ENCODE measurements at places on chromosomes 7 and 10.

GRCh38 chr7:151927011-151927410 is 29.2 kb upstream of the GALNTL5 start:
- no peak for DNase-seq

DNA sequence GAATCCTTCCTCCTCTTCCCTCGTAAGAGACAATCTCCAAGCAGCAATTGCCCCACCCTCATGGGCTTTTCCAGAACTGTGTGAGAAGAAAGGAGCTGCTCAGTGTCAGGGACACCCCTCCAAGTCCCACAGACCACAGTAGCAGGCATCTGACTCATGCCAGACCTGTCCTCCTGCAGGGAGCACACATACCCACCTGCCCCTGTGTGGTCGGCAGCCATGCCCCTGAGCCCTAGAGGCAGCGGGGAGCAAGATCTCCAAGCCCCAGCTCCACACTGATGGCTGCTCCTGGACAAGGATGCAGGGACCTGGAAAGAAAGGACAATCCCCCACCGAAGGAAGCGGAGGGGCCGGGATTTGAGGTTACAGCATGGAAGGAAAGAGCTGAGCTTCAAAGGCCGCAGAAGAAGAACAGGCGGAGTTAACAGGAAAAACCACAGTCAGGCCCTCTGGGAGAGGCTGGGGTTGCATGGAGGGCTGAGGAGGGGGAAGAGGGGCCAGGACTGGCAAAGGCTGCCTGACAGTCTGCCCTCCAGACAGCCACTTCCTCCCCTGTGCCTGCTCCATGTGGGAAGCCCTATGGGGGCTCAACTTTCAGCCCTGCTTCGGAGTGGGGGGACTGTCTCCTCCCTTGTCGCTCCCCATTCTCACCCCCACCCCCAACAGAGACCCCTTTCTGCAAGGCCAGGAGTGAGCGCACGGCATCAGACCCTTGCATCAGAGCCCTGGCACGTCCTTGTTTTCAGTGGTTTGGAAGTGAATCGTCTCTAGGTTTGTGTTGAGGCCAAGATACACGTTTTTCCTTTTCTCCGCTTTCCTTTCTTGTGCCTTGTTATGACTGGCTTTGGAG is 46.8 kb downstream of the ASB13 start:
- no peak for DNase-seq

DNA sequence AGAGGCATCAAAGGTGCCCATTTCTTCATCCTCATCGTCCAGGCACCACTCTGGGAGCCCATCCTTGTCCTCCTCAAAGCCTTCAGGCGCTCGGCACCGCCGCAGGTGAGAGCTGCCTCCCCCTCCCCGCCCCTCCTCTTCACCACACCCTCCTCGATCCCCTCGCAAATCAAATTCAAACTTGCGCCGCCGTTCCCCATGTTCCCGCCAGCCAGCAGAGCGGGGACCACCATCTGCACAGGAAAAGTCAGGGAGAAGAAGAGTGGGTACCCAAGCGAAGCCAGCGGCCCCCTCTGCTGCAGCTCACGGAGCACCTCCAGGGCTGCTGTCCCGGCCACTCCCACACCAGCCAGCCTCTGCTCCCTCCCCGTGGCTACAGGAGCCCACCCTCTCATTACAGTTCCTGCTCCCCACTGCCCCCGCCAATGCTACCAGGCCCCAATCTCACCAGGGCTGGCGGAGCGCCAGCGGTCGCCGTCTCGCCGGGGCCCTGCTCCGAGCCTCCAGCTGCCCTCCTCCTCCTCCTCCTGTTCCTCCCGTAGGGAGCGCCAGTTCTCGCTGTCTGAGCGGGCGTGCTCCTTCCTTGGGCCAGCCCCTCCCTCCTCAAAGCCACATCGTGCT is 7.7 kb downstream of the GIGYF1 start:
- DNase-seq = no peak

DNA sequence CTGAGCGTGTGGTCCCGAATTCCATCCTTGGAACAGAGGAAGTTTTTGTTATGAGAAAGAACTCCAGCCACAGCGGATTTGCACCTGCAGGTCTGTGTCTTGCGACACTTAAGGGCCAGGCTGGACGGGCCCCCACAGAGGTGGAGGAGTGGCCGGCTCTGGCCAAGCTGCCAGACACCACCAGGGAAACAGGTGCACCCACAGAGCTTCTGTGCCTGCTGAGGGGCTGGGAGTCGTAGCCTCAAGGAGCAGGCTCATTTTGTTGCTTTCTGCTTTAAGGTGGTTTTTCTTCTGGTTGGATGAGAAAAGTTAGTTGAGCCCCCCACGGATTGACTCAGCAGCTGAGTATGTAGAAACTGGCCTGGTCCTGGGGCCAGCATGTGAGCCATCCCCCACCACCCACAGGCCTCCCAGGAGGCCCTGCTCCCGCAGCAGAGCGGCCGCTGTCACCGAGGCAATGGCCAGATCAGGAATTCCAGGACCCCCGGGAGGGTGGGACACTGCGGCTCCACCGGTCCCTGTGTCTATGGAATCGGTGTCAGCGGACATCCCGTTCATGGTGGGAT is 41.9 kb downstream of the NKX6-2 start:
- DNase-seq = no peak

DNA sequence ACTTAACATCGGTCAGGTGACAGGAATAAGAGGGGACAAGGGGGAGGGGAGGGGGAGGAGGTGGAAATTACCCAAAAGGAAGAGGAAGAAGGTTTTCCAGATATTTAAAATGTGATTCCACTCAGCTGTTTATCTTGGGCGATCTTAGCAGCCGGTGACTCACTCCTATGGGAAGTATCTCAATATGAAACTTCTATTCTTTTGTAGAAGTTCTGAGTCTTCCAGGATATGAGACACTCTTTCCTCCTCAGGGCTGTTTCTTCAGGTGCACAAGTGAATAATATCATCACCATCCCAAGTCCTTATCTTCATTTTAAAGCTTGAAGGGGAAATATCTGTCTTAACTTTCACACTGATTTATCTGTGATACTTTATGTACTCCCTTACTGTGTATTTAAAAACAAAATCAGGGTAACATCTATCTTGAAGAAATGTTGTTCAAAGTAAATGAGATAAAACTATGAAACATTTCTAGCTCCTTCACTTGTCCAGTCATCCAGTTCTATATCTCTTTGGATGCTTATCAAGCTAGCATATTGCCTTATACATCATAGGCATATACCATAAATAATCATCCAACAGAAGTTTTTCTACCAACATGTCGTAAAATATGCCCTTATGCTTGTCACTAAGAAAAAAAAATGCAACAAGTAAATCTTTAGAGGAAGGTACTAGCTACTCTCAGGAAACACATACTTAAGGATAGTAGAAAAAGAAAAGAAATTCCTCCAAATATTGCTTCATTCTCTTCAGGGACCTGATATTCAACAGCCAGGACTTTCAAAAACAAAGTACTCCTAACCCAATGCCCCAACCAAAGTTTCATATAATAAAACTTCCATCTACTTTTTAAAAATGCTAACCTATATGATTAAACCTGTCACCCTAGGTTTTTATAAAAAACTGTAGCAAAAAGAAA is 13.7 kb downstream of the DOCK4 start:
- no peak for DNase-seq

DNA sequence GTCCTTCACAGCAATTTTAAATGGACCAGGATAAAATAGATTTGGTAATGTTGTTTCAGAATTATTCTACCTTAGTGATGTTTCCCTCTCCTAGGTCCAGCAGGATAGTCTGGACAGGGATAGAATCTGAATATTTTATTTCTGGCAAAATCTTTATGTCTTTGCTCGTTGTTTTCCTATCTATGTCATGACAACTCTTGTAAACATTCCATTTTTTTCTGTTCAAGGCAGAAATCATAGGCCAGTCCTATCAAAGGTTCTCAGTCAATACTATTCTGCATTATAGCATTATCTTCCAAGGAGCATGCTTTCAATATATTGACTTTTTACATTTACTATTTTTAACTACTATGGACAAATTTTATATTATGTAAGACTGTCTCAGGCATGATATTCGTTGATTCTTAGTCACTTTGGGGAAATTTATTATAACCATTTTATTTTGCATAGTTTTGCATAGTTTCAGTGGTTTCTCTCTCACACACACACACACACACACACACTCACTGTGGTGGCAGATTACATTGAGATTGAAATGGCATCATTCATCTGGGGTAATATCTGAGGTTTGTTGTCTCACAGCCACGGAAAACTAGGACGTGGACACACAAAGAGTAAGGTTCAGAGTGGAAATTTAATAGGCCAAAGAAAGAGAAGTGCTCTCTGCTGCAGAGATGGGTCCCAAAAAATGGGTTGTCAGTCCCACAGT is 17.2 kb downstream of the TAS2R60 start:
- DNase-seq = no peak

DNA sequence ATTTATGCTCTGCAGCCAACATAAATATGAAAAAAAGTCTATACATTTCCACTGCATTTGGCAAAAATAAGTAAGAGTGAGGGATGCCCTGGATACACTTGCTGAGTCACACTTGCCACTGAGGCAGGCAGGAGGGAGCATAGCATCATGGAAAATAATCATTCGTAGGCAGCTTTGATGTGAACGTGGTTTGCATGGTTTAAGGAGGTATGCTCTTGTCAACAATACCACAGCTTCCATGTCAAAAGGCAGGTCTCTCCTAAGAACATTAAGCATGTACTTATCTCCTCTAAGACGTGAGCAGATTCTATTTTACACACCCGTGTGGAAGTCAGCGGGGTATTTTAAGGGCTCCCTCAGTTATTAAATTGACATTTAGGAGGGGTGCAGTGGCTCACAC is 89.2 kb upstream of the WDR11 start:
- no peak for DNase-seq

GRCh38 chr10:84685047-84685660 is 356.8 kb downstream of the CCSER2 start:
- DNase-seq = no peak

GRCh38 chr7:88101769-88102168 is 118.1 kb downstream of the SRI start:
- DNase-seq = no peak

DNA sequence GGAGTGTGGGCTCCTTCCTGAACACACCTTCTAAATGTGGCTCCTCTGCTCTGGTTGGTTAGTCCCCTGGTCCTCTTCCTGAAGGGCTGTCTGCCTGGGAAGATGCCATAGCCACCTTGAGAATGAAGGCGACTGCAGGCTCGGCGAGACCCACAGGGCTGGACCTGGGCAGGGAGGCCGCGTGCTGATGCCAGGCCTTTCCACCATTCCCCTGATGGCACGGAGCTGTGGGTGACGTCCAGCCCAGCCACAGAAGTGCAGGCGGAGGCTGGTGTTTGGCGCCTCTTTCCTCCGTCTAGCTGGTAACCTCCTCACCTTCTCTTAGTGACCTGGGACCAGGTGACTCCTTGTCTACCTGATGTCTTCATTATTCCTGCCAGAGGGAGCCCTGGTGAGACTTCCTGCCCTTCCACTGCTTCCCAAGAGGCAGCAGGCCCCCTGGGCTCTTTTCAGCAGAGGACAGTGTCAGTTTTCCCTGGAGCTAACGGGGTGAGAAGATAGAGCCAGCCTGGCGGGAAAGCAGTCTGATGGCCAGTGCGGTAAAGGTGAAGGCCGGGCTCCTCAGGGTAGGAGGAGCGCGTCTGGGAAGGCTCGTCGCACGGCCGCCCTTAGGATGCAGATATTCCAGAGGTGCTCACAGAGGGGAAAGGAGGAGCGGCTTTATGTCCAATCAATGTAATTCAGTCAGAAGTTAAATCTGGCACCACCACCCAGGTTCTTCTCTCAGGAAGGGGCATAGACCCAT is 34.9 kb downstream of the GBX1 start:
- DNase-seq = no peak

- DNase-seq = no peak
These were observed 85.2 kb upstream of the PFKP start for GRCh38 chr10:2982146-2982545.

GRCh38 chr10:62422068-62422590 is 48.0 kb downstream of the ZNF365 start:
- no peak for DNase-seq

DNA sequence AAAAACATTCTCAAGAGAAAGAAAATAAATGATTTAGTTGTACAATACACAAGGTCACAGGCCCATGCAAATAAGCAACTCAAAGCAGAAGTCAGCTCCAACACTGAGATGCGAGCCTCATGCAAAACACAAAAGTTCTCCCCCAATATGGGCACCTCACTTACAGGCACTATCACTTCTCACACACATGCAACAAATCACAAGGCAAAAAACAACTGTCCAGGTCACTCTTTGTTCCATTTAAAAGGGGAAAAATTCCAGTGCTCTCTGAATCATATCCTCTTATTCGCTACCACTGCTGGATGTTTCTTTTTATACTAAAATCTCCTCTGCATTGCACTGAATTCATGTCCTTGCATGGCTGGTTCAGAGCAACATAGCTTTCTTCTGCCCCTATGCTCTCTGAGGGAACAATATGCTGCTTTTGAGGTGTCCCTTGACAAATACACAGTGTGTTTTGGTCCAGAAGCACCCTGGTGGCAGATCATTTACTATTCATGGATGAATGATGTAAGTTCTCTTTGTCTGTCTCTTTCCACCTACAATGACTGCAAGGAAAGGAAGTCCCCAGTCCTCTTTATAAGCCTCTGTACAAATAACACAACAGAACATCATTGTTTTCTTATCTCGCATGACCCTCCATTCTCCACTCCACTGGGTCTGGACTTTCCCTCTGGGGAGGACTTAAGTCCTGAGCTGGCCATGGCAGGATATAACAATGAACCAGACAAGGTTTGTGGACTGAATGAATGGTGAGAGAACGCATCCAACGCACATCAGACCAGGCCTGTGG is 85.4 kb upstream of the GSDME start:
- no peak for DNase-seq

DNA sequence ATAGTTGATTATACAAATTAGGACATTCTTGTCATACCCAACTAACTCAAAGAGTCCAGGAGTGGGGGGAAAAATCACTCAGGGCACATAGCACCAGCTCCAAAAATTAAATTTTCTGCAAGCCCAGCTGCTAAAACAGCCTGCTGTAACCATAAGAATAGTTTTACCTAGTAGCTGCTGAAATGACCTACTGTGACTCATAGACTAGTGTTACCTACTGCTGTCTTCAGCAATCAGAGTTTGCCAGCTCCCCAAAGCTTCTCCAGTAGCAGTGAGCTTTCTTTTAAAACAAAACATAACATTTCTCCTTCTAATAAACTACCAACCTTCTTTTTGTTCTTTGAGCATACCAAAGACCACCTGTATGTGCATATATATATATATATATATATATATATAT is 4.2 kb upstream of the ARHGAP12 start:
- no peak for DNase-seq

DNA sequence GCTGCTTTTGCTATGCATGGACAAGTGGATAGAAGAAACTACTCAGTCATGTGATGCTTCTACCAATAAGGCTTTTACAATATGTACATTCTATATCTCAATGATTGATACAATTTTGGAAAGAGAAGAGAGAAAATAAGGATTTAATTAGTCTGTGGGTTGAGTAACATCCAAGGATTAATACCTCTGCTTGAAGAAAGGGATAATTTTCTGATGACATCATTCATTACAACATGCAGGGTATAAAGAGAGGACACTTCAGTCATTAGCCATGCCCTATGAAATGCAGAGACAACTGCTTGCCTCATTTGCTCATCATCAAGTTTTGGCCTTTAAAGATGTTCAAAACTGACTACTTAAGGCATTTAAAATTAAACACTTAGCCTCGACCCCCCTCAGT is 237.3 kb downstream of the AHR start:
- no peak for DNase-seq

Data from gastrocnemius medialis (tissue), 4 donors.